ENCODE measurements at places on chromosomes 2 and 18.

DNA sequence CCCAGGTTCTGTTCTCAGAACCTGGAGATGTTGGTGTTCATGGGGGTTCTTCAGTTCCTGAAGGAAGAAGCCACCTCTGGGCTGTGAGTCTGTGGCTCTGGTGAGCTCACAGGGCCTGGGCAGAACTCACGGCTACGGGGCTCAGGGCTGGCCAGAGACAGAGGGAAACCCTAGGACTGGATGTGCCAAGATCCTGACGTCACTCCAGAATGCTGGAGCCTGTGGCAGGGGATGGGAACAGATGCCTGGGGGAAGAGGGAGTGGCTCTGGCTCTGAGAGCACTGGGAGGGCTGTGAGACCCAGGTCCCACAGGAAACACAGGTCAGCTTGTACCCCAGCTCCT, at the start of gene OTOF:
TSS of gene OTOF (minus strand) at position 214 of the 343 bp plus-strand sequence.
- DNase-seq, result no peak

- DNase-seq, result no peak
Measured at GRCh38 chr18:6413579-6414117, 1.1 kb downstream of the L3MBTL4 start.

GRCh38 chr2:71895320-71896161, 252.1 kb downstream of the CYP26B1 start:
- no peak for DNase-seq

DNA sequence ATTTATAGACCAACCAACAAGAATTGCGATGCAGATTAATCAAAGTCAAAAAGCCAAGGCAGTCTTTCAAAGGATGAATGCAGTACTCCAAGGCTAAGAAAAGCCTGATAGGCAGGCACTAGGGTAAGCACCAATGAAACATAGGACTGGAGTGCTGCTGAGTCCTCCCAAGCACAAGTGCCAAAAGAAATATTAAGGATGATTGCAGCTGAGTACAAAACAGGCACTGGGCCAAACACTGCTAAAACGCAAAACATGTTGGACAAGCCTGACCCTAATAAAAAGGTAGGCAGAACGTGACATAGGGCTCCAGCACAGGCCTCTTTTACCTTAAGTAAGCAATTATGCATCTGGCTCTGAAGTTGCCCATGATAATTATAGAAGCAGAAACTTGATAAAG, 160.1 kb upstream of the LRP1B start:
- no peak for DNase-seq

DNA sequence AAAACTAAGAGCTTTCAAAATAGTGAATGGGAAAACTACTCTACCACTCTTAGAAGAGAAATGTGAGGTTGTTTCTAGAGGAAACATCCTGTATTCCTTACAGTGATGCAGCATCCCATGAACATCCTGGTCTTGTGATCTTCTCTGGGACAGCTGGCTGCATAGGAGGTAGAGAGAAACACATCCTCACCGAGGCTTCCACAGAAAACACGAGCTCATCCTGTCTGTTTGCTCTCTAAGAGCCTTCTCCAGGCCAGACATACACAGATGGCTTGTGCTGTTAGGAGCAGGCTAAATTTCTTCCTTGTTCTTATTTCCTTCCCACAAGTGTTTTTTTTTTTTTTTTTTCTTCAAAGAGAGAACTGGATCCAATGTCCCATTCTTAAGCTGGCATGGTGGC, 14.7 kb upstream of the FZD7 start:
- no peak for DNase-seq

- DNase-seq, result no peak
Measured at GRCh38 chr2:807300-807699, 130.1 kb upstream of the TMEM18 start.

DNA sequence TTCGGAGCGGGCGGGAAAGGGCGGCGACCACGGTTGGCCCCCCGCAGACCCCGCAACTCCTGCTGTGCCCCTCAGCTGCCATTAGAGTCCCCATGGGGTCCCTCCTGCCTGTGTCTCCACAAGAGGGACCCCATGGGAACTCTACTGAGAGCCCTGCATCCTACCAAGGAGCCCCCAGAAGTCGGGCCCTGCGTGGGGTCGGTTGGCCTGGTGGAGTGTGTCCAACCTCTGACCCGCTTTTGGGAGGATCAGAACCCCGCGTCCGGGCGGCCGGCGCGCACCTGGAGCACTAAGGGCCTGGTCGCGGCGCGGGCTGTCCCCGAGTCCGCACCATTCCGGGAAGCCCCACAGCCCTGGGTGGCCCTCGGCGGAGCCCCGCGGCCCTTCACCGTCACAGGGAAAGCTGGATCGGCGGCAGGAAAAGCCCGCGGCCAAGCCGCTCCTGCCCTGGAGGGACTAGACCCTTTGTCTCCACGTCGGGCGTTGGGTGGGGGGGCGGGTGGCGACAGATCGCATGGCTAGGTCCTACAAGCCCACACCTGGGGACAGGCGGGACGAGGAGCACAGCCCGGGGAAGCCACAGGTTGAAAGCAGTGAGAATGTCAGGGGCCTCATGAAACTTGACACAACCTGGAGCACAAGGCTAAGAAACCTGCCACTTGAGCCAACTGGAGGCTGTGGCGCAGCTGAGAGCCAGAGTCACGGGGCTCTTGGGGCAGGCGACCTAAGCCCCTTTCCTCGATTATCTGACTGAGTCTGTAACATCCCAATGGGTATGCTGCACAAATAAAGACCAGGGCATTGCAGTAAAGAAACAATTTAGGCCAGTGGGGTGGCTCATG, 11.2 kb upstream of the CXXC1 start:
- no peak for DNase-seq

DNA sequence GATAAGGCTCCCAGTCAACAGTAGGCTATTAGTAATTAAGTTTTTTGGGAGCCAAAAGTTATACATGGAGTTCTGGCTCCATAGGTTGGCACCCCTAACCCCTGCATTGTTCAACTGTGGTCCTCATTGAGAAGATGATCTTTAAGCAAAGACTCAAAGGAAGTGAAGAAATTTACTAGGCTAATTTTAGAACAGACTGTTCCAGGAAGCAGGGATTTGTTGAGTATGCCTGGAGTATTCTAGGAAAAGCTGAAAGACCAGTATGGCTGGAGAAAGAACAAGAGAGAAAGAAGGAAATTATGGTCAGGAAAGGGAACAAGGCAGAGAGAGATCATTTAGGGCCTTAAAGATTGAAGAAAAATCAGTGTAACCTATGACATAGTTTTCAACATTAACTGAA, 125.1 kb downstream of the PMAIP1 start:
- DNase-seq, result no peak

DNA sequence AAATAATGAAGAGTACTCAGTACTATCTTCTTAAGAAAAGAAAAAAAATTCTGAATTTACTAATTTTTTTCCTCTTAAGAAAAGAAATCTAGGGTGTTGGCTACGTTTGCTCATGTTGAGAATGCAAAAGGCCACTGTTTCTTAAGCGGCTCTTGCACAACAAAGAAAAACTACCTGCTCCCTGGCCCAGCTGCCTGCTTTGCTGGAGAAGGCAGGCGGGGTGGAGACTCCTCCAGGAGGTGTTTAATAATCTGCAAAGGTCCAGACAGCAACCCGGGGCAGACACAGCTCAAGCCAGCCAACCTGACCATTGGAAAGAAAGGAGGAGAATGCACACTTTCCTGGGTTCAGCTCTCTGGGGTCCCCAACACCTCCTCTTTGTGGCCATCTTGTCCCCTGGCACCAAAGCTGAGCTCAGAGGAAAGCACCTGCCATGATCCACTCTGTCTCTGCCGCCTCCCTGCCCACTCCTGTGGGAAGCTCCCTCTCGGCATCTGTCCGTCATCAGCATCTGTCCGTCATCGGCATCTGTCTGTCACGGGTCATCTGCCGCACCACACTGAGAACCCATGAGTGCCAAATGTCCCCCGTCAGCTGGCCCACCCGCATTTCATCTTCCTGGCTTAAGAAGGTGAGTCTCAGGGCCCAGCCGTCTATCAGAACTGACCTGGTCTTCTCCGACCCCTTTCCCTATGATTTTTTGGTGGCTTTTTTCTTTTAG, 11.9 kb downstream of the ZNF516 start:
- DNase-seq, result no peak

DNA sequence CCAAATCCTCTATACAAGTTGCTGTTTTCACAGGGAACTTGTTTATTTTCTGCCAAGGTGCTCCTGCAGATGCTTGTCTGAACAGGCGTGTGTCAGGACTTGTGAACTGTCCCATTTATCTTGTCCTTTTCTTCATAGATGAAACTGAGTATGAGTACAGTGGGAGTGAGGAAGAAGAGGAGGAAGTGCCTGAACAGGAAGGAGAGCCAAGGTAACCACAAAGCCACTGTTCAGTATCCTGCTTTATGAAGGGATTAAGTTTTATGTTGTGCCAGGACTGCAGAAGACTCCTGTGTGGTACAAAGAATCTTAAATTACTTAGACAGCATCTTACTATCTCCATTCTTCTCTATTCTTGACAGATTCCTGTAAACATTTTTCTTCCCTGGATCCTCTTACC, 145.0 kb downstream of the MAP4K4 start:
- DNase-seq, result no peak

- DNase-seq, result no peak
Measured at GRCh38 chr2:179460181-179460929, 195.7 kb upstream of the SESTD1 start.

DNA sequence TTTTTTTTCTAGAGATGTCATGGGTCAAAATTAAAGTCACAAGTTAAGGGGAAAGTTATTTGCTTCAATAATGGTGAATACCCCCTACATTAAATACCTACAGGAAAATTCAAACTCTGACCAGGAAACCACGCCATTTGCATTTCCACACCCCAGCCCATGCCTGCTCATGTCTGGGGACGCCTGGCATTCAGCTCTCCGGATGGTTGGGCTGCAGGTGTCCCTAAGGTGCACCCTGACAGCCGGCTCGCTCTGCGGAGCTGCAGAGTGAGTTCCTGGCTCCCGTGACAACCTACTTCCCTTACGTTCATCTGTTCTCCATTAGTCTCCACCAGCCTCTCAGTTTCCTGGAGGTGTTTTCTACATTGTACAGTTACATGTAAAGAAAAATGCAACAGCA, 122.7 kb upstream of the RIOK3 start:
- DNase-seq, result no peak

DNA sequence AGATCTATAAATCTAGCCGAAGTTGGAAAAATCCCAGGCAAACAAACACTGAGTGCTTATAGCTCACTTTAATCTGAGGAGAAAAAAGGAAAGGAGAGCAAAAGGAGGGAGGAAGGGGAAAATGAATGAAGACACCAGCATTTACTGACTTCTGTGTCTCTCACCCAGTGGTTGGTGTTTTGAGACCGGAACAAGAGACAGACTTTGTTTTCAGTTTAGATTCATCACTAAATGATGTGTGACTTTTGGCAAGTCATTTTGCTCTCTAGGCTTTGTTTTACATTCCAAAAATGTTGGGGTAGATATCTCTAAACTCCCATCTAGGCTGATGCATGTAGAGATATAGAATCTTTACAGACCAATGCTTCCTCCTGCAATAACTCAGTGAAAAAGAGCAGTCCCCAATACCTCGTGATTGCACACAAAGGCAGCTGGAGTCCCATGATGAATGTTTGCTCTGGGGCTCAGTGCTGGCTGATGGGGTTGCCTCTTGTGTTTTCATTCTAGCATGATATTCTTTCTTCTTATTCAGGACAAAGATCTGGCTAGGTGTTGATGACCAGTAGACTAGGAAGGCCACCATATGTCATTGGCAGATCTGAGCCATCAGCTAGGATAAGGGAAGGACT, 51.4 kb downstream of the TRIB2 start:
- no peak for DNase-seq

GRCh38 chr2:222042666-222043065, 256.1 kb downstream of the PAX3 start:
- no peak for DNase-seq

Data from stimulated activated CD8-positive, alpha-beta memory T cell treated with anti-CD3 and anti-CD28 coated beads, Interleukin-4, amount 100 ng/mL, for 4 hours (primary cell).